Gastrocnemius medialis (tissue), 4 donors: ENCODE measurements at places on chromosomes 12 and 14. TPM values are rescaled to one million over a fixed set of nuclear protein-coding genes. Genes with fewer than 3 reads are reported as not detected.
A peak's percentile ranks its signal among the peaks of the same experiment; 100 is the strongest.

DNA sequence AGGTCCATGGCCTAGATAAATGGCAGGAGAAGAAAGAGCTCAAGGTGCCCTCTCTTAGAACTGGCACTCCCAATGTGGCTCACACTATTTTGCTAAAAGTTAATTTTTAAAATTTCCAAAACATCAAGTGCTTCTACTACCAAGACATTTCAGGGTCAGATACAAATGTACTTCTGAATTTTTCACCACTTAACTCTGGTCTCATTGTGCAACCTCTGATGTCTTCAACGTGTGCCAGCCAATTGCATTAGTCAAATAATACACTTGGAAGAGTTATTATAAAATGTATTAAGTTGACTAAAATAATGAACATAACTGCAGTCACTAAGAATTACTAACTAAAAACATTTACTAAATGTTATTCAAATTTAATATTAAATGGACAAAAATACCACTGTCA lies 41.3 kb downstream of the SLC25A47 start:
- no peak for DNase-seq

GRCh38 chr12:128476266-128476665 lies 209.3 kb downstream of the TMEM132C start:
- no peak for DNase-seq

- DNase-seq, result peak; percentile 68
Measured at GRCh38 chr12:21941506-21942376, 515 bp upstream of the ABCC9 start.

DNA sequence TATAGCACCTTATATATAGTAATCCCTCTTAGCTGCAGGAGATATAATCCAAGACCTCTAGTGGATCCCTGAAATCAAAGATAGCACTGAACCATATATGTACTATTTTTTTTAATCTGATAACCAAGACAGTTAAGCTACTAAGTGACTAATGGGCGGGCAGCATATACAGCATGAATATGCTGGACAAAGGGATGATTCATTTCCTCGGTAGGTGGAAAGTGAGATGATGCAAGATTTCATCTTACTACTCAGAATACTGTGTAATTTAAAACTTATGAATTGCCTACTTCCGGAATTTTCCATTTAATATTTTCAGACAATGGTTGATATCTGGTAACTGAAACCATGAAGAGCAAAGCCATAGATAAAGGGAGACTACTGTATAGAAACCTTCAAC lies 36.2 kb downstream of the PRMT8 start:
- DNase-seq, result no peak

- no peak for DNase-seq
Measured at GRCh38 chr14:42140831-42141279, 534.2 kb downstream of the LRFN5 start.

The KRT86 gene
- total RNA-seq, result not detected

The NTS gene
- not detected for total RNA-seq
